ENCODE measurements at places on chromosomes 6 and 20.

DNA sequence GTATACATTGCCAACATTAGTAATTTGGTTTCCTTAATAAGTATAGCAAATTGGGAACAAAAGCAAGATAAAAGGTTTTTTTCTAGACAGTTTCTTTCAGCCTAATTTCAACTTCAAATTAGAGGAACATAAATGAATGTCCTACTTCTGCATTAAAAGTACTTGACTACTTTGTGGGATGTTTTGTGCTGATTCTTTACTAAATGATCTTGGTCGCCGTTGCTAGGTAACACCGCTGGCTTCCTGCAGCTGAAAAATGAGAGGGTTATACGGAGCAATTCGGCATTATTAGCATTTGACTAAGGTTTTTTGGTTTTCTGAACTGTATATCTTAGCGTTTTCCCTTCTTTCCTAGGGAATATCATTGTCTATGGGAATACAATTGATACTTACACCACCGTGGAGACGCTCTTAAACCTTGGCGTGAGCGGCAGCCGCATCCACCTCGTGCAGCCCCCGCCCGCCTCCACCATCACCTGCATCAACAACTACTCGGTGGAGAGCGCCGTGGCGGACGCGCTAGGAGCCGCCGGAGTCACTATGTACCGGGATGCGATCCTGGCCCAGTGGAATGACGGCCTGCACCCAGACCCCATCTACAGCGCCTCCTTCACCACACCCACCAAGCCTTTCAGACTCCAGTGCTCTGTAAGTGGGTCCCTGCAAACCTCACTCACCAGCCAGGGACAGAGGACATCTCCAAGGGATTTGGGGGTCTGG lies 90.9 kb upstream of the INSM1 start:
- DNase-seq = no peak

GRCh38 chr20:36613974-36614373 lies 8.4 kb downstream of the RAB5IF start:
- no peak for DNase-seq

DNA sequence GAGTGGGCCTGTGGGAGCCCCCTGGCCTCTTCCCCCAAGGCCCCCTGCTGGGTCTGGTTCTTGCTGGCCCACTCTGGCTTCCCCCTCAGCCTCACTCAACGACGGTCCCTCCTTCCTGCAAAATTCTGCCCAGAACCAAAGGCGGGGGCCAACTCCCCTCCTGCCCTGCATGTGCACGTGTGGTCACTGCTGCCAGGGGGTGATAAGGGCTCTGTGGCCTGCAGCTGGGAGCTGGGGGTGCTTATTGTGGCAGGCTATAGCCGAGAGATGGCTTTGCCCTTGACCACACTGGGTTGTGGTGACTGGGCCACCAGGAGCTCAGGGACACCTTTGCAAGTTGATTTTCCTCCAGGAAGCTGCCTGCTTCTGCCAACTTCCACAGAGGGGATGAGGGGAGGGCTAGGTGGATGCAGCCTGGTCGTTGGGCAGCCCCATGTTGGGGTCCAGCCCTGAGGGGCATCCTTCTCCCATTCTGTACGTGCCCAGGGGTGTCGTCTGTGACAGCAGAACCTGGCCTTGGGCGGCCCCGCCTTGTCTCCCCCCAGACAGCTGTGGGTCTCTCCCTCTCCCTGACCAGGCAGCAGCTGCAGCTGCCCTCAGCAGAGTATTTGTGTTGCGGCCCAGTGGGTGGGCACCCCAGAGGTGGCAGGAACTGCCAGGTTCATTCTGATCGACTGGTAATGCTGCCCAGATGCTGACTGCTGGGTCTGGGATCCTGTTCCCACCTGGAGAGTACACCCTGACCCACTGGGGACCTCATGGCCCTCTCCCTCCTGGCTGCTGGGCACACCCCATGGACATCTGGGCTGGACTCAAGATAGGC lies 5.6 kb downstream of the TCEA2 start:
- DNase-seq = no peak

GRCh38 chr20:14761903-14762302 lies 424.5 kb upstream of the FLRT3 start:
- no peak for DNase-seq

- DNase-seq = no peak
Observed at GRCh38 chr6:37847704-37848103, 28.2 kb downstream of the ZFAND3 start.

DNA sequence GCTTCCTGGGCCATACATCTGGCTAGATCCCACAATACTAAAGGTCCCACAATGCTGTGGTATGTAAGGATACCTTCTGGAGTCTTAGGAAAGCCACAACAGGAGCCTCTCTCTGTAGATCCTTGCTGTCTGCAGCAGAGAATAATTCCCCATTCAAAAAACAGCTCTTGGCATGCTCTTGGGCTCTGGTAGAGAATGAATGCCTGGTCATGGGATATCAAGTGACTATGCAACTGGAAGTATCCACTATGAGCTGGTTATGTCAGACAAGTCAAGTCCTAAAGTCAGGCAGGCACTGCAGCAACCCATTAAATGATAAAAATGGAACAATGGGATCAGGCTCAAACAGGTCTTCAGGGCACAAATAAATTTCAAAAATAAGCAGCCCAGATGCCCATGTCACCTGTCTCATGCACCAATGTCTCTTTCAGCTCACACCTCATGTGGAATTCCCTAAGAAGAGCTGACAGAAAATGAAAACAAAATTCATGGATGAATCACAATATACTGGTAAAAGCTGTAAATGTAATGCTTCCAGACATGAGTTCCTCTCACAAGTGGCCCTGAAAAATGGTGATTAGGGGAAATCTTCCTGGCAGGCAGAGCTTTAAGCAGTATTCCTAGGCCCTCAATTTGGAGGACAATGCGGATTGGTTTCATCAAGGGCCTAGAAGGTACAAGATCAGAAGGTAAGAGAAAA lies 4.3 kb downstream of the AK9 start:
- no peak for DNase-seq

GRCh38 chr20:24102290-24102689 lies 113.7 kb upstream of the GGTLC1 start:
- peak; percentile 11 for DNase-seq

DNA sequence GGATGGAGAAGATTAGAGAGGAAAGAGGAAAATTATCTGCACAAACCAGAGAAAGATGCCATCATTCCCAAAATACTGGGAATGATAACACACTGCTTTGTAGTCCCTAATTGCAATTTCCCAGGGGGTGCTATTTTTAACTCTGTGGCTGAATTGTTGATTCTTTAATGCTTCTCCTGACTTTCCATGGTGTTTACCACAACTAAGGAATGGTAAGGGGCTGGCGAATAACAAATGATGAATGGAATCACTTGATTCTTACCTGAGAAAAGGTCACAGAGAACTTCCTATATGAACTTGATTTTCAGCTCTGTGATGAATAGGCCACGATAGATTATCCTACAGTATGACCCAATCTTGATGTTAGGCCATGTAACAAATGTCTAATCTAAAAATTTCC lies 22.0 kb upstream of the IGF2R start:
- no peak for DNase-seq

GRCh38 chr6:146408583-146408982 lies 135.1 kb upstream of the RAB32 start:
- no peak for DNase-seq

GRCh38 chr6:150881911-150882481 lies 16.5 kb downstream of the MTHFD1L start:
- DNase-seq = peak; percentile 93

GRCh38 chr20:58759947-58760346 lies 67.3 kb downstream of the NPEPL1 start:
- DNase-seq = no peak

Measured in ELR (cell line).